Activated T-helper 1 cell treated with anti-CD3 and anti-CD28 coated beads, Interleukin-12 subunit alpha, Interleukin-12 subunit beta, Interleukin-2, Interleukin-4 antibody, amounts not matched to agents 30 ng/mL and 10 ng/mL and 1 ng/mL, durations not matched to agents 14 hours and 24 hours and 36 hours (primary cell): ENCODE measurements at places on chromosomes 6 and 20. TPM values are rescaled to one million over a fixed set of nuclear protein-coding genes. Genes with fewer than 3 reads are reported as not detected.

ERVFRD-1 gene
- not detected in 2 replicates for total RNA-seq

GRM4 gene
- total RNA-seq: not detected in 2 replicates

OVOL2 gene
- not detected in 2 replicates for total RNA-seq

SUPT3H gene
- 11.0 and 11.7 TPM in 2 replicates for total RNA-seq

PI16 gene
- not detected in 2 replicates for total RNA-seq

BICRAL gene
- 14.1 and 14.2 TPM in 2 replicates for total RNA-seq

PPIL6 gene
- 0.13 and 0.29 TPM in 2 replicates for total RNA-seq

BTN1A1 gene
- total RNA-seq: not detected in 2 replicates

TXLNB gene
- 0.08 TPM in 1 of 2 replicates, not detected in the other for total RNA-seq

MSH5 gene
- 80.5 and 83.4 TPM in 2 replicates for total RNA-seq

PLCB4 gene
- not detected in 2 replicates for total RNA-seq

AKAP12 gene
- 0.47 and 0.78 TPM in 2 replicates for total RNA-seq

CRYBG1 gene
- total RNA-seq: 10.2 and 11.4 TPM in 2 replicates

PRELID3B gene
- total RNA-seq: 121 and 123 TPM in 2 replicates

TCF21 gene
- total RNA-seq: not detected in 2 replicates

MYLK2 gene
- total RNA-seq: 0.29 and 0.44 TPM in 2 replicates

LINC00237 gene
- not detected in 2 replicates for total RNA-seq

POFUT1 gene
- 69.0 and 73.0 TPM in 2 replicates for total RNA-seq

SIRPG gene
- 31.8 and 34.6 TPM in 2 replicates for total RNA-seq

SLC4A11 gene
- 3.2 and 3.3 TPM in 2 replicates for total RNA-seq

SLC22A7 gene
- not detected in 2 replicates for total RNA-seq

FAM83C gene
- not detected in 2 replicates for total RNA-seq

BPIFB1 gene
- total RNA-seq: not detected in 2 replicates

ISM1 gene
- 2.0 and 2.4 TPM in 2 replicates for total RNA-seq

SPATS1 gene
- not detected in 2 replicates for total RNA-seq

SLC22A16 gene
- not detected in 2 replicates for total RNA-seq

CDK19 gene
- total RNA-seq: 12.4 and 13.7 TPM in 2 replicates

WFDC2 gene
- total RNA-seq: not detected in 2 replicates

OOEP gene
- total RNA-seq: 1.2 TPM in 1 of 2 replicates, not detected in the other

COX4I2 gene
- total RNA-seq: not detected in 2 replicates

RSPH3 gene
- total RNA-seq: 3.8 and 4.2 TPM in 2 replicates

FOXS1 gene
- total RNA-seq: not detected in 2 replicates

BEND6 gene
- 0.07 TPM in 1 of 2 replicates, not detected in the other for total RNA-seq

KIF25 gene
- total RNA-seq: not detected in 2 replicates

TRIM31 gene
- not detected in 2 replicates for total RNA-seq

RSPH4A gene
- 0.36 TPM in 1 of 2 replicates, not detected in the other for total RNA-seq

LIN28B gene
- total RNA-seq: not detected in 2 replicates

MCCD1 gene
- total RNA-seq: not detected in 2 replicates

TBP gene
- total RNA-seq: 27.8 and 29.6 TPM in 2 replicates

TAGAP gene
- total RNA-seq: 245 and 250 TPM in 2 replicates

HLA-DQA1 gene
- 12.5 and 13.3 TPM in 2 replicates for total RNA-seq

SPATA2 gene
- total RNA-seq: 9.7 and 10.4 TPM in 2 replicates

KCNB1 gene
- total RNA-seq: 0.08 and 0.20 TPM in 2 replicates

BPIFA1 gene
- not detected in 2 replicates for total RNA-seq

BPIFB2 gene
- total RNA-seq: not detected in 2 replicates

TJAP1 gene
- 43.4 and 48.2 TPM in 2 replicates for total RNA-seq

FAM184A gene
- 9.0 and 9.4 TPM in 2 replicates for total RNA-seq

CDSN gene
- total RNA-seq: not detected in 2 replicates

VSTM2L gene
- 0.29 TPM in 1 of 2 replicates, not detected in the other for total RNA-seq

IFT52 gene
- total RNA-seq: 18.3 and 18.7 TPM in 2 replicates

KIAA1755 gene
- total RNA-seq: not detected in 2 replicates

L3MBTL1 gene
- total RNA-seq: 8.7 and 8.9 TPM in 2 replicates

JPH2 gene
- total RNA-seq: not detected in 2 replicates

ENPP3 gene
- 5.7 and 6.6 TPM in 2 replicates for total RNA-seq

SLC22A3 gene
- total RNA-seq: not detected in 2 replicates
